Calu3 (cell line): ENCODE measurements at places on chromosomes 4 and X. TPM values are rescaled to one million over a fixed set of nuclear protein-coding genes. Genes with fewer than 3 reads are reported as not detected.

MAGEA9B gene
- not detected in 2 replicates for total RNA-seq

HSFX4 gene
- not detected in 2 replicates for total RNA-seq

DNA sequence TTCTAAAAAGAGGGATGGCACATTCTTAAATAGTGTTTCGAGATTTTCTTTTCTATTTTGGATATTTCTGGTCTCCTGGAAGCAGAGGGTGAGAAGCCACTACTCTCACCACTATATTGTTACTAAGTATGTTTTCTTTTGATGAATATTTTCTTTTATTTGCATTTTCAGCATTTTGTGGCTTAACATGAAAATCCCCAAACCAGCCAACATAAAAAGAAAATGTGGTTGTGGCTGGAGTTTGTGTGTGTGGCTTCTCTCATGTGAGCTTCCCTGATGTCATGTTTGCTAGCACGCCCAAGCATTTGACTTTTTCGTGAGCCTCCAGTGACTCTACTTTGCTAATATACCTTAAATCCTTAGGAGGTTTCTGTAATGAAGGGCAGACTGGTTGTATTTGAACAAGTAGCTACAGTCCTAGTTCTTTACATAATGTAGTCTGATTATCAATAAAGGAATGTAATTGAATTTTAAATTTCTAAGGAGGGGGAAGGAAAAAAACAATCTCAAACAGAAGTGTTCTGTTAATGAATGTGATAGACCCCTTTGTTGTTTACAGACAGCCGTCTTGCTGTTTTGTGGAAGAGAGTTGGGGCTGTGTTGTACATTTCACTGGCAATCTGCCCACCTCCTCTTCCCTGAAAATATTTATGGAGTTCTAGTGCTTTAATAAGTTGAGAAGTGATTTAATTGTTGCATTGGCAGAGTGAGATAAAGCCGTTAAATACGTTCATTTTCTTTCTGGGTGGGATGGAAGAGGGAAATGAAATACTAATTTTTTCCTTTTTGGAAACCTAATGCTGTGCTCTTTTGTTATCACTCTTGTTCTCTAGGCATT, 114.6 kb downstream of the ARHGAP10 start:
- DNase-seq: no peak

- DNase-seq: no peak
Observed at GRCh38 chr4:69702201-69702600, 49.2 kb upstream of the UGT2A1 start.

- no peak for DNase-seq
Observed at GRCh38 chr4:105630670-105631655, 77.5 kb downstream of the INTS12 start.

TLR10 gene
- not detected in 2 replicates for total RNA-seq
